ENCODE measurements at places on chromosomes 2 and 18. TPM values are rescaled to one million over a fixed set of nuclear protein-coding genes. Genes with fewer than 3 reads are reported as not detected.

The SPATA3 gene
- total RNA-seq = not detected

The BCL2 gene
- 1.0 TPM for total RNA-seq

The CD302 gene
- 0.41 TPM for total RNA-seq

GRCh38 chr2:240946046-240946445 is 39.9 kb downstream of the CROCC2 start:
- no peak for DNase-seq

DNA sequence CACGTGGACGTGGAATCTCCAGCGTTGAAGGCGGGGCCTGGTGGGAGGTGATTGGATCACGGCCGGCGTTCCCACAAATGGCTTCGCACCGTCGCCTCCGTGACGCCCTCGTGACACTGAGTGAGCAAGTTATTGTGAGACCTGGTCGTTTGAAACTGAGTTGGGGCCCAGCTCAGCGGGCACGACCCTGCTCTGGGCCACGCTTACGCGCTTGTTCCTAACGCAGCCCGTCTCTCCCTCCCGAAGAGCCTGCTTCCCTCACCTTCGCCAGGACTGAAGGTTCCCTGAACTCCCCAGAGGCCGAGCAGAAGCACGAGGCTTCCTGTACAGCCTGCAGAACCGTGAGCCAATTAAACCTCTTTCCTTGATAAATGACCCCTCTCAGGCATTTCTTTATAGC is 121.8 kb downstream of the RTP5 start:
- no peak for DNase-seq

DNA sequence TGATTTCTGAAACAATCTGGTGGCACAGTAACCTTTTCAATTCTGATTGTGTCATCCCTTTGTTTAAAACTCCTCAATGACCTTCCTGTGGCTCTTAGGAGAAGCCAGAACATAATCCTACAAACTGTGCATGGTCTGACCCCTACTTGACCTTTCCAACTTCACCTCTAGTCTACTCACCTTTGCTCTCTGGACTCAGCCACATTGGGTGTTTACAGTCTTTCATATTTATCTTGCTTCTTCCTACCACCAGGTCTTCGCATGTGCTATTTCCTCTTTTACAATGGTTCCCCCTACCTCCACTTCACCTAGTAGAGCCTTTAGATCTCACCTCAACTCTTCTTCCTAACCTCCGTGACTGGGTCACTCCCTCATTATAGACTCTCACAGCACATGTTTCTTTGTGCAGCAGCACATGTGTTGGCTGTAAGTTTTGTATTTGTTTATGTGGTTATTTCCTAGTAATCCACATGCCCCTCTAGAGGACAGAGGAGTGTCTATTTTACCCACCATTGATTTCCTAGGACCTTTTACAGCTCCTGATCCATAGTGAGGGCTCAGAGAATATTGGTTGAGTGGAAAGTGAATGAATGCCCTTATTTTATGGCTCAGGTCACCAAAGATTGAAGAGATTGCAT is 320.8 kb upstream of the MEIS1 start:
- no peak for DNase-seq

- DNase-seq = no peak
Measured at GRCh38 chr2:160394153-160394552, 99.5 kb downstream of the RBMS1 start.

GRCh38 chr2:202114291-202114690 is 41.2 kb downstream of the KIAA2012 start:
- DNase-seq = no peak

DNA sequence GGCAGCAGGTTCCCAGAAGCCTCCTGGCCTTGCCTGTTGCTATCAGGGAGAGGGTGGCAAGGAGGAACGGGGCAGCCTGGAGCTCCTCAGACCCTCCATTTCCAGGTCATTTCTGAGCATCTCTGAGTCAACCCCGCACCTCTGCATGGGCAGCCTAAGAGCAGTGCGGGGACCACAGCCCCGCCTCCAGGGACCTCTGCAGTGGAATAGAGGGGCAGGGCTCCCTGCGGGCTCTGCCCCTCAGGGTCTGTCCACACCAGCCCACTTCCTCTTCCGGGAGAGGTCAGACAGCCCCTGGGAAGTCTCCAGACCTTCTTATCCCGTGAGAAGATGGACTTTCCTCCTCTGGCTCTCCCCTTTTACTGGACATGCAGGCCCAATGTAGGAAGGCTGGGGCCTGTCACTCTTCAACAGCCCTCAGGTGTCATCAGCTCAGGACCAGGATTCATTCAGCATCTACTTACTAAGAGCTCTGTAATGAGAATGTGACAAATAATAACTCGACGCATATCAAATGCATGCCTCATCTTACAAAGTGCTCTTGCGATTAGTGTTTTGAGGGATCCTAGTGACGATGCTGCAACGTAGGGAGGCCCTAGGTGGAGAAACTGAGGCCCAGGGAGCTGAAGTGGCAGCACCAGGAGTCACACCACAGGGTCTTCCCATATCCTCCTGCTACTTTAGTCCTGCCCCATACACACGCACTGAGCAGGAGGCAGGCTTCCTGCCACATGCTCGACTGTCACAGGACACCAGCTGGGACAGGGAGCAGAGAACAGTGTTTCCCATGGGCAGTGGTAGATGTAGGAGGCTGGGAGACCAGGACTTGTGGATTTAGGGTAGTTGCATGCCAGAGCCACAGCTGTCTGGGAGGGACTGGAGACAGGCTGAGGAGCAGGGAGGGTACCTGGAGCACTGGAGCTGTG is 28.0 kb downstream of the SH2D6 start:
- no peak for DNase-seq

GRCh38 chr2:36965751-36966369 is 476 bp downstream of the STRN start:
- DNase-seq = no peak

- DNase-seq = no peak
Measured at GRCh38 chr18:22838639-22839277, 94.4 kb upstream of the RBBP8 start.

- DNase-seq = no peak
Measured at GRCh38 chr2:64260817-64261216, 116.6 kb upstream of the PELI1 start.

DNA sequence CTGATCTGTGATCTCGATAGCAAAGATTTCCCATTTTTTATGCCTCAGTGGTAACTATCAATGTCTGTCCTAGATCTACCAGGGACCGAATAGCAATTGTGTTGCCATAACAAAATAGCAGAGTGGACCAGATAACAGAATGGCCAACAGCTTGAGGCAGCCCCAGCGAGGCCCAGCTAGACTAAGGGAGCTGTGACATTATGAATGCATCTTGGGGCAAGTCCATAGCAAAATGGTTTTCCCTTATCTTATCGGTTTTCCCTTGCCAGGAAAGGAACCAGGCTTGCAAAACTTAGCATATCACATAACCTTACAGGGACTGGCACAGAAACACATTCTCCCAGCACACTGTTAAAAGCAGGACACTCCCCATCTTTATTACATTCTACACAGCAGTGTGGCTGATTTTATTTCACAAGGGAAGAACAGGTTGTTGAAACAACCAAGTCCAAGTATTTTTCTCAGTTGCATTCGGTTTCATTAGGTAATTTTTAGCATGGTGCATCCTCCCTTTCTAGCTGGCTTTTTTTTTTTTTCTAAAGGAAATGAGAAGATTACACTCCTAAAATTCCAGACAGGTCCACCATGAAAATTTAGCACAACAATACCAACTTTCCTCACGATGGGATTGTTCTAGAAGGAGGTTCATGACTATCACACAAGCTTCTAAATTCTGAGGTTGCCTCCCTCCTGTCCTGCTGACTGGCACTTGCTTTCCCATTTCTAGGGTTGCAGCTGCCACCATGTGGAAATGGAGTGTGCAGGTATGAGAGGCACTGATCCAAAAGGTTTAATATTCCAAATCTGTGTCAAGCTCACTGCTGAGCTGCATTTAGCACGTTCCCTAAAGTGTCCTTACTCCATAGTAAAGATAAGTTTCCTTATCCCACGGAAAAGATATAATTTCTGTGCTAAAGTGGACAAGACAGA is 97.0 kb upstream of the SLC35G4 start:
- DNase-seq = no peak

DNA sequence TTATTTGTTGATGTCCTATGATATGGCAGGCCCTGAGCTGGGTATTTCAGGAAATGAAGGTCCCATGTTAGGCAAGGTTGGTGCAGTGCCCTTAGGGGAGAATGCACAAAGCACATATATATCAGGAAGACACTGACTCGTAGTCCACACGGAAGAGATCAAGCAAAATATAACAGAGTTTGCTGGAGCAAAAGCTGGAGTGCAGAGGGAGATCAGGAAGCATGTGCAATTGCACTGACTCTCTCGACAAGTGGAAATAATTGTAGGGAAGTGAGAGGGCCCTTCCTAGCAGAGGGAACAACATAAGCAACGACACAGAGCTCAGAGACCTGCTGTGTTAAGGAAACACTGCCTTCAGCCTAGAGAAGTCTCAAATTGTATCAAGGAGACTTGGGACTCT is 4.2 kb downstream of the ZNF385B start:
- no peak for DNase-seq

Measured in astrocyte (in vitro differentiated cells and primary cell).